Choroid plexus epithelial cell (primary cell): ENCODE measurements at places on chromosomes 12 and 14.
A peak's percentile ranks its signal among the peaks of the same experiment; 100 is the strongest.

- no peak for DNase-seq
These were observed 89.8 kb downstream of the PDZRN4 start for GRCh38 chr12:41277946-41278267.

GRCh38 chr14:76773188-76773885 is 12.1 kb downstream of the VASH1 start:
- DNase-seq, result peak; percentile 91

DNA sequence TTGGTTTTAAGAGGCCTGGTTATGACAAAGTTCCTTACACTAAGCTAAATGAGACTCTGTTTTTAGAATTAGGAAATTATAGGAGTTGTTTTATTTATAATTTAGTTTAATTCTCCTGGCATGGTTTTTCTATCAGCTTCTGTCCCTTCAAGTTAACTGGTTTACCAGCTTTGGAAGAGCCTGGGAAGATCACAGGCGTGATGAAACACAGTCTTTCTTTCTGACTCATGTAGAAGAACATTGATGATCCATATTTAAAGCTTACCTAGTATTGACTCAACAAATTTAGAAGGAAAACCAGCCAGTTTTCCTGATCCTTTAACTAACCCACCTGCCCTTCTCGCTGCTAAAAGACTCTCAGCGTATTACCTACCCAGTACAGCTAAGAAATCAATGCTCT is 155.2 kb downstream of the TGFB3 start:
- DNase-seq, result peak; percentile 56

GRCh38 chr14:45838597-45838996 is 585.6 kb upstream of the MIS18BP1 start:
- peak; percentile 4 for DNase-seq

- DNase-seq, result no peak
These were observed 9.1 kb upstream of the KIF21A start for GRCh38 chr12:39451977-39452376.

DNA sequence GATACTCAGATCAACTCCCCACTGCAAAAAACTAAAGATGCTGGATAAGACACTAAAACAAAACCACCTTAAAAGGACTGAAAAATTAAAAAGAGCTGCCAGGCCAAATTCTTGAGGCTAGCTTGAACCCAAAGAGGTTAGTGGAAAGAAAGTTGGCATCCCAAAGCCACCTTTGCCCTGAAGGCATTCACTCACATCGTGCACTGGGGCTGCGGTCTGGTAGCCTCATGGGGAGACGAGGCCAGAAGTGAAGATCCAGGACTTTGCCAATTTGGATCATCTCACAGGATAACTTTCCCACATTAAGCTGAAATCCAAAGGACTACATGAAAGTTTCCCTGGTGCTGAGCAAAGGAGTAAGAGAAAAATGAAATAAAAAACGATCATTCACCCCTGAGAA is 63.9 kb downstream of the EFCAB11 start:
- no peak for DNase-seq

GRCh38 chr12:6074979-6075585 is 49.4 kb downstream of the VWF start:
- no peak for DNase-seq

DNA sequence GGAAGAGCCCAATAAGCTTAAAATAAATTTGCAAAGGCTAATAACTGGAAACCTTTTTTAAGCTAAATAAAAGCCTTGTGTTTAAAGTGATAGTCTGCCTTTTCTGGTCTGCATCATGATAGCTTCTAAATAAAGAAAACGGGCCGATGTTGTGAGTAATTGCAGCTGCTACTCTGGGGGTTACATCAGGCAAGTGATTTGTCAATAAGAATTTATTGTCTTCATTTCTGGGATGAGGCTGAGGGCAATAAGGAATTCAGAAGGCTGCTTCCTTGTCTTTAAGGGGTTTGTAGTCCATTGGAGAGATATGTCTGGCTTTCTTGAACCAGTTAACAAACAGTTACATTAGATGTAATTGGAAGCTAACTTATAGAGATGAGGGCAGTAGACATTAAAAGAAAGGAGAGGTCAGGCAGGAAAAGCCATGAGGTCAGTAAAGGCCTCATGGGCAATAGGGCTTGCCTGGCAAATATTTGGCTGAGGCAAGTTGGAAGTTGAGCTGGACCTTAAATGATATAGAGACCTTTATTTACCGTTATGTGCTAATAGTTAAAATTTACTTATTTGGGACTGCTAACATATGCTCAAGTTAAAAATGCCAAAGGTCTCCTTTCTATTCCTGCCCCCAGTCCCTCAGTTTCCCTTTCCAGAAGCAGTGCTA is 85.0 kb downstream of the CRADD start:
- peak; percentile 45 for DNase-seq

- no peak for DNase-seq
These were observed 3.5 kb downstream of the CISTR start for GRCh38 chr12:53748072-53748840.

GRCh38 chr12:122643207-122643805 is 59.9 kb downstream of the HCAR2 start:
- no peak for DNase-seq

DNA sequence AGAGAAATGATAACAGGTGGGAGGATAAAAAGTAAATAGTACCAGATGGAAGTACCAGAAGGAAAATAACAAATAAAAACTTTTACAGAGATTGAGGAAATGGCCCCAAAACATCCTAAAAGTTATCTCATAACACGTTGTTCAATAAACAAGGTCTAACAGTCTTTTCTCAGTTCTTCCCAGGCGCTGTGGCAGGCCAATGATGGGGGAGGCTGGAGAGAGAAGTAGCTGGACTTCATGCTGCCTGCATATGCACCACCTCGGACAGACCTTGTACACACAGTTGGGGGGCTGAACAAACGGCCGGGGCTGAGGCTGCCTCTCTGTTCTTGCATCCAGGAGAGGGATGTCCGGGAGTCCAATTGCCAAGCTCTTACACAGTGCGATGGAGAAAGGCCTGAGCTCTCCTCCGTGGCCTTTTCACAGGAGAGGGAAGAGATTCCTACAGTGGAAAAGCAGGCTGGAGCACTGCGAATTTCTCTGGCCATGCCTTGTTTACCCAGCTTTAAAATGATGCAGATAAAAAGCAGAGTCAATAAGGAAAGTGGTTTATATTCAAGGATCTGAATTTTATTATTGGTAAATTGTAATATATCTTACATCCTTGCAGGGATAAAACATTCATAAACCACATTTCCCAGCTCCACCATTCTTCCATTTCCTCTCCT is 109.8 kb downstream of the PHLDA1 start:
- DNase-seq, result peak; percentile 68

GRCh38 chr14:93964281-93964680 is 12.1 kb downstream of the ASB2 start:
- DNase-seq, result no peak

- no peak for DNase-seq
These were observed 118.7 kb upstream of the MDM1 start for GRCh38 chr12:68450947-68451260.

GRCh38 chr14:54698966-54699530 is 132.1 kb downstream of the SAMD4A start:
- no peak for DNase-seq

- DNase-seq, result peak; percentile 36
These were observed 142.8 kb downstream of the SCARB1 start for GRCh38 chr12:124720681-124721500.

DNA sequence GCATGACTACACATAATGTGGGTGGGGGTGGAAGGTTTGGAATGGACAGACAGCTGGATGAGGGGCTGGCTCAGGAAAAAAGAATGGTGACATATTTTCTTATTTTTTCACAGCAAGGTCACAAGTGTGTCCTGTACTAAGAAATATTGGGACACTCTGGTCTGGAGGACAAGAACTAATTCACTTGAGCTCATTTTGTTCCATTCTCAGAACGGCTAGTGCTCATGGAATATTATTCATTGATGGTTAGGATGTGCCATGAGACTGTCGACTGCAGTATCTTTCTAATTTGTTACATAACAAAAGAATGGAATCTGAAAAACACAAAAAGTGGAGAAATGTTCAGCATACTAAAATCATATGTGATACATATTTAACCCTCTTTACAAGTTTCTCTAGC is 149.5 kb downstream of the BMP4 start:
- no peak for DNase-seq

GRCh38 chr12:123167329-123167728 is 16.4 kb upstream of the PITPNM2 start:
- DNase-seq, result no peak

DNA sequence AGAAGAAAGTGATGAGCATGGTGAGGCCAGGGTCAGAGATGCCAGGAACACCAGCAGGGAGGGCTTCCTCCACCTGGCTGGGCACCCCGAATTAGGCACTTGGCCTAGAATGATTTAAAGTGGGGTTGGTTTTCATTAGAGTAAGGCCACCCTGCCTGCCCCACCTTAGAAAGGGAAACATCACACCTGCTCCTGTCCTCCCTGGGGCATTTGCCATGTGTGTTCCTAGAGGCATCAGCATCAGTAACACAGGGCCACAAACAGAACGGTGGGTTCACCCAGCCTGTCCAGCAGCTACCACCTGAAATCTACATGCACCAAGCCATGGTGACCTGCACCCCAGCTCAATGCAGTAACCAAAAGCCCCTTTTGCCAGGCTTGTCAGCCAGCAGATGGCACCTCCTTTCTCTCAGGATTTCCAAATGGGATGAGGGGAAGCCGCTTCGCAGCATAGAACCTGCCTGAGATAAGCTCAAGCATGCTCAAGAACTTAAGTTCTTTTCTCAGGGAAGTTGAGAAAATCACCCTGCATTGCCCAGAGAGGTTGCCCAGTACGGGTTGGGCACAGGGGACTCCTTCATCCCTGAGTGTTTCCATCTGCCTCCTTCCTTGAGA is 338.8 kb downstream of the DPF3 start:
- DNase-seq, result no peak

GRCh38 chr14:68463705-68464374 is 329.0 kb downstream of the ZFP36L1 start:
- DNase-seq, result no peak

- peak; percentile 25 for DNase-seq
These were observed 61.6 kb downstream of the CAPZA3 start for GRCh38 chr12:18799561-18799960.

DNA sequence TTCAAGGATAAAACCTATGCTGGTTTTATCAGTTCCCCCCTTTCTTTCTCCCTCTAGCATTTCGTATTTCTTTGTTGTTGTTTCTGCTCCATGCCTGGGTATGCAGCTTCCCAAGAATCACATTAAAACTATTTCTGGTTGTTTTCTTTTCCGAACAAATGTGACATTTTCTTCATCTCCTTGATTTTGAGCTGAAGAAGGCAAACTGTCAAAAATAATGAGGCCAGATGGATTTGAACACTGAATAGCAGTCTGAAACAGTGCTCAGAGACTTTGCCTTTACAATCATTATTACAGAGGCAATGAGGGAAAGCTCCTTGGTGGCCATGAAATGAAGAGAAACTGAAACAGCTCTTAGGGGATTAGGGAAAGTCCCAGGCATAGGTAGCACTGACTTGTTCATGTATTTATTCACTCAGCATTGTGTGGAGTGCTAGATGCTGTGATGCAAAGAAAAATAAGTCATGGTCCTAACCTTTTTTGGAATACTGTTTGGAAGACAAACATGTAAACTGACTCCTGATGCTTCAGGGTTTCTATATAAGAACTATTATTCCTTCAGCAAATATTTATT is 319.5 kb downstream of the FUT8 start:
- peak; percentile 11 for DNase-seq

- DNase-seq, result peak; percentile 90
These were observed 46.6 kb upstream of the NR1H4 start for GRCh38 chr12:100427078-100427477.

DNA sequence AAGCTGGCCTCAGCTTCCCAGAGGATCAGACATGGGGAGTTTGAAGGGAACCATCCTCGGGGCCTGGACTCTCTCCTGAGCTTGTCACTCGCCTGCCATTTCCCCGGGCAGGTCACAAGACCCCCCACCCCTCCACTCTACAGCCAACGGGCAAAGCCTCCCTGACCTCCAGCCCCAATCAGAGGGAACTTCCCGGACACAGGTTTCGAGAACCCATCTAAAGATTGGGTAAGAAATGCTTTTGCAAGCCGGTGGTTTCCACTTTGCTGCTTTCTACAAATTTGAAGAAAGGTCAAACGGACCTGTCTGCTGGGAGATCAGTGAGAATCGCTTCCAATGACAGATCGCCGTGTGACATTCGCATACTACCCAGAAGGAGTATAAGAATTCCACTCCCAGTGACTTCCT is 89.6 kb downstream of the SCARB1 start:
- peak; percentile 67 for DNase-seq

DNA sequence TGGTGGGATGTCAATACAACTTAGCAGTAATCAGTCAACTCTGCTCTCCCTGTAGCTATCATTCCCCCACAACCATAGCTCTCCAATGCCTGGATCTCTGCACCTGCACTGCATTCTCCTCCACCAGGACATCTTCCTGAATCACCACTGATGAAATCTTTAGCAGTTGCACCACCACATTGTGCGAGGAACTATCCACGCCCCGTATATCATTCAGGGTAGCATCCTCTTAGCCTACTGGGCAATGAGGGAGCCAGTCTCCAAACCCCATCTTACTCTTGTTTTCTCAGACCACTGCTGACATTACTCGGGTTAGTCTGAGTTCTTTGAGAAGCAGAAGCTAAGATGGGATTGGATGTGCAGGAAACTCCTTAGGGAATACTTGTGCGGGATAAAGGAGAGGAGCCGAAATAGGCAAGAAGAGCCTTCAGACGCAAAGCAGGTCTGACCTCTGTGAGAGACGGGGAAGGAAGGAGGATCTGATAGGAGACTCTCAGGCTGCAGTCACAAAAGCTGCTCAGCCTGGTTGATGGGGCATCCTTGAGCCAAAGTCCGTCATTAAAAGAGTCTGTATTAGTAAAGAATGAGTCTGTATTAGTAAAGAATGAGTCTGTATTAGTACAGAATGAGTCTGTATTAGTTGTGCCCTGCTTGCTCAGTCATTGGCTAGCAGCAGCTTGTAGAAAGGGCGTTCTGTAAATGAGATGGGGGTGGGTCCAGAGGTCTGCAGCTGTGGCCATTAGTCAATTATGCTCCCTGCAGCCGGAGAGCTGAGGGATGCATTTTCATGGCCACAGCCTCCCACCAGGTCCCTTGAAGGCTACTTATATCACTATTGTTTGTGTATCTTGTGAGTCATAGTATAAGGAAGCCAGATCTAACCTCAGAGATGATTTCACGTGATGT is 49.6 kb upstream of the RASSF3 start:
- DNase-seq, result peak; percentile 98

DNA sequence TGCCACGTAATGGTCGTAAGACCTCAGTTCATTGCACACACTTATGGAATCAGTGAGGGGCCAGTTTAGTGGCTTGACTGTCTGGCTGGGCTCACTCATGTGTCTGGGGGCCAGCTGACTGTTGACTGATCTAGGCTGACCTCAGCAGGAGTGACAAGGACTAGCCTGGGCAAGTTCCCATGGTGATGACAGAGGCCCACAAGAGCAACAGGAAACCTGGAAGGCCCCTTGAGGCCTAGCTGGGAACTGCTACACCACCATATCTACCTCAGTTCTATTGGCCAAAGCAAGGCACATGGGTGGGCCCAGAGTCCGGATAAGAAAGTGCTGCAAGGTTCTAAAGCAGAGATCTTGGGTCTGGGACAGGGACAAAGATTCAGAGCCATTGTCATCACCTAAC is 21.3 kb upstream of the RFLNA start:
- DNase-seq, result peak; percentile 47

GRCh38 chr14:91264151-91265150 is 19.9 kb upstream of the GPR68 start:
- DNase-seq, result no peak

- no peak for DNase-seq
These were observed 583.4 kb downstream of the VRK1 start for GRCh38 chr14:97380539-97380941.
